Activated naive CD8-positive, alpha-beta T cell treated with anti-CD3 and anti-CD28 coated beads, Interleukin-2, amount 50 U/mL, for 24 hours (primary cell): ENCODE measurements at places on chromosomes 7 and 10.

DNA sequence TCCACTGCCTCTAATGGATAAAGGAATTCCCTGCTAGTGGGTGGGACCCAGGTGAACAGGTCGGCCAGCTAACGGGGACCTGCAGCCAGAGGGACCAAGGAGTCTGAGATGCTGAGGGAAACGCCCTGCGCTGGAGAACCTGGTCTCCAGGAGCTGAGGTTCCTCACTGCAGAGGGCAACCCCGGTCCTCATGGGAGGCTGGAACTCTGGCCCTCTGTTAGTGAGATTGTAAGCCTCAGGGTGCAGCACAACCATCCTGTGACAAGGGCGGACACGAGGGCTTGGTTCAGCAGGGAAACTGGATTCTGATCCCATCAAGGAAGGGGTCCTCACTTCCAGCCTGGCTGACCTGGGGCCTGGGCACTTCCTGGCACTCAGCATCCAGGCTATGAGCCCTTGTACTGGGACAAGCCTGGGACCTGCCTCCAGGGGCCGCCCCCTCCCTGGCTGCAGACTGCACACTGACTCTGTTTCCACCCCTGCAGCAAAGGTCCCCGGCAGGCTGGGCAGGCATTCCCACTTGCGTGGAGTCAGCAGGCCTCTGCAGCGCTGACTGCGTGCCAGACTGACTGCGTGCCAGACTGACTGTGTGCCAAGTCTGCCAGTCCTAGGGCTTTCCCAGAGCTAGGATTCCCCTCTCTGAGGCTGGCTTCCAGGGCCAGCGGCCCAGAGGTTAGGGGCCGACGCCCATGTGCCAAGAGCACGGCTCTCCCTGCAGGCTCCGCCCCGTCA lies 143.2 kb downstream of the MAPK8 start:
- no peak for DNase-seq

GRCh38 chr7:123849855-123850254 lies 4.9 kb downstream of the HYAL4 start:
- no peak for DNase-seq

DNA sequence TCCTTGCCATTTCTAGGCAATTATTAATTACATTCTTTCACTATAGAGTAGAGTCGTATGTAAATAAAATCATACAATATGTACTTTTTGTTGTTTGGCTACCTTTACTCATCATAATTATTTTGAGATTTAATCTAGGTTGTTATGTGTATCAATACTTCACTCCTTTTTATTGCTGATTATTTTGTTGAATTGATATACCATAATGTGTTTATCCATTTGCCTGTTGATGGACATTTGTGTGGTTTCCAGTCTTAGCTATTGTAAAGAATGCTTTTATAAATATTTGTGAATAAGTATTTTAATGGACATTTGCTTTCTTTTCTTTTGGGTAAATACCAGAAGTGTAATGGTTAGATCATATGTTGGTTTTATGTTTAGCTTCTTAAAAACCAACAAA lies 174.0 kb downstream of the RAMP3 start:
- no peak for DNase-seq

DNA sequence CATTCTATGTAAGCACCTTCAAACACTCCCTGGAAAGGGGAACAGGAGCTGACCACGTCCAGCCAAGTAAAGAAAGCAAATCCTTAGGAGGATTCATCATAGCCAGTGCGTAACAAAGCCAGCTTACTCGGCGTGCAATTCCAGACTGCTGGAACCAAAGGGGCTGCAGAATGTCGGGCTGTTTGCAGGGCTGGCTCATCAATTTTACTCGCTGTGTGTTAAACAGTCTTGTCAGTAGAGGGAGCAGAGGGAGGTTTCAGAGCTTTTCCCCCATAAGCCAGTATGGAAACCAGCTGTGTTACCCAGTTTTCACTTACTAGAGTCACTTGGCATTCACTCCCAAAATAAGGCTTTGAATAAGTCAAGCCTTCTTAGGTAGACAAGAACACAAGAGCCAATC lies 127.1 kb downstream of the KMT2E start:
- DNase-seq, result no peak

DNA sequence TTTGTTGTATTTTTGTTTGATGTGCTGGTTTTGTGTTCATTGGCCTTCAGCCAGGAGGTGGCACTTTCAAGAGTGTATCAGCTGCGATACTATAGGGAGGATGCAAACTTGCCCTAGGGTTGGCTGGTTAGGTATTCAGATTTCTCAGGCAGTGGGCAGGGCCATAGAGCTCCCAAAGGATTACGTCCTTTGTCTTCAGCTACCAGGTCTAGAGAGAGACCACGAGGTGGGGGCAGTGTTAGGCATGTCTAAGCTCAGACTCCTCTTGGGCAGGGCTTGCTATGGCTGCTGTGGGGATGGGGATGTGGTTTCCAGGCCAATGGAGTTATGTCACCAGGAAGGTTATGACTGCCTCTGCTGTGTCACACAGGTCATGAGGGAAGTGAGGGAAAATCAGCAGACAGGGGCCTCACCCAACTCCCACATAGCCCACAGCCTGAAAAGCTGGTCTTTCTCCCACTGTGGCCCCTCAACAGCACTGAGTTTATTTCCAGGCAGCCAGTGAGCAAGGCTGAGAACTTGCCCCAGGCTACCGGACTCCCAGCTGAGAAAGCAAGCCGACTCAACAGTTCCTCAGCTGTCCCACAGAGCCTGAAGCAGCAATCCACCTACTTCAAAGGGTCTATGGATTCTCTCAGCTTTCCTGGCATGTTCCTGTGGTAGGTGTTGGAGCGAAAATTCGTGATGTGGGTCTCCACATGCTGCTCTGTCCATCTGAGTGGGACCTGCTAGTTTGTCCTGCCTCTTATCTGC lies 227.4 kb upstream of the COBL start:
- no peak for DNase-seq

DNA sequence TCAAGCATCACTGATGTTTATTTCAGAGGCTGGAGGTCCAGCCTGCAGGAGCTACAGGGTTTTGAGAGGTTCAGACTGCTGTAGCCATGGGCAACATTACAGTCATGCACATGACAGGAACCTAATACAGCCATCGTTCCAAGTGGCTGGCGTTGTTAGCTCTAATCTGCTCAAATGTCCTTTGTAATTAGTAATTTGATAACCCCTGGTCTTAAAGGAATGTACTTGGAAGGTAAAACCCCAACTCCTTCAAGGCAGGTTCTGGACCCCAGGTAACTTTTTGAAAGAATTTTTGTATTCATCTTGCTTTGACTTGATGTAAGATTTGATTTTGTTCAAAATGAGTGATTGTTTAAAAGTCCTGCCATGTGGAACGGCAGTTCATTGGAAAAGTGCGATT lies 34.7 kb upstream of the FOXI2 start:
- DNase-seq, result no peak

DNA sequence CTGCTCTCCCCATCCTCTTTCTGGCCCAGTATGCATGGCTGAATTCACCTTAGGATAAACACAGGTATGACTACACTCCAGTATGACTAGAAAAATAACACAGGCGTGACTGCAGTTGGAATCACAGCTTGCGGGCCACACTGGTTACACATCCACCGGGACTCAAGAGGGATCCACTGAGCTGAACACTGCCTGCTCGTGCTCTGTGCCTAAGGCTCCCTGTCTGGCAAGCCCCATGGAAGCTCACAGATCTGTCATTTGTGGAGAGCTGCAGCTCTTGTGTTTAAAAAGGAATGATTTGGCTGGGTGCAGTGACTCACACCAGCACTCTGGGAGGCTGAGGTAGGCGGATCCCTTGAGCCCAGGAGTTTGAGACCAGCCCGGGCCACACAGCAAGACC lies 26.8 kb downstream of the VOPP1 start:
- no peak for DNase-seq

- DNase-seq, result peak; percentile 69
These were observed 1.5 kb downstream of the IL15RA start for GRCh38 chr10:5975641-5976473.

DNA sequence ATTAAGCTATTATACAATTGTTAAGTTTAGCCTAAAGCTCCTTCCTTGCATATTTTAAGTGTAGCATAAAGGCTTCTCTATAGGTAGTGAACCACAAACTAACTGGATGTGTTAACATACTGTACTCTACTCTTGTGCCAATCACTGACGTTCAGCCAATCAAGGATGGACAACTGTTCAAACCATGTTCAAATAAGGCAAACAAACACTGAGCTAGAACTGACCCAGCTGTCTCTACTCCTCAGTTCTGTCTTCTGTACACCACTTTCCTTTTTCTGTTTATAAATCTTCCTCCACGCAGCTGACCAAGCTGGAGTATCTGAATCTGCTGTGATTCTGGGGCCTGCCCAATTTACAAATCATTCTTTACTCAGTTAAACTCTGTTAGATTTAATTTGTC lies 188.7 kb upstream of the MBL2 start:
- no peak for DNase-seq

DNA sequence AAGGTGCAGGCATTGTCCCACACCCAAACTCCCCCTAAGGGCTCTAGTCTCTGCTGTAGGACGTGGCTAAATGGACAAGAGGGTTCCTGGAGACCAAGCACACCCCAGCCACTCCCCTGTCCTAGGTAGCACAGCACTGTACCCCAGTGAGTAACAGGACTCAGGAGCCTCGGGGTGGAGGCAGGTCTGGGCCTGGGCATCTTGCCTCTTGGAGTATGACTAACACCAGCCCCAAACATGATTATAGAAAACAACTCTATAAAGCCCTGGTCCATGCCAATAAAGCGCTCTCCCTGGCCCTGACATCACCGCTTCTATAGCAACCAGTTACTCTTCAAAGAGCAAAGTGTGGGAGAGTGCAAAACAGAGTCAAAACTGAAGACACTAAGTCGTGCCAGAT lies 195.0 kb downstream of the CALN1 start:
- DNase-seq, result no peak

DNA sequence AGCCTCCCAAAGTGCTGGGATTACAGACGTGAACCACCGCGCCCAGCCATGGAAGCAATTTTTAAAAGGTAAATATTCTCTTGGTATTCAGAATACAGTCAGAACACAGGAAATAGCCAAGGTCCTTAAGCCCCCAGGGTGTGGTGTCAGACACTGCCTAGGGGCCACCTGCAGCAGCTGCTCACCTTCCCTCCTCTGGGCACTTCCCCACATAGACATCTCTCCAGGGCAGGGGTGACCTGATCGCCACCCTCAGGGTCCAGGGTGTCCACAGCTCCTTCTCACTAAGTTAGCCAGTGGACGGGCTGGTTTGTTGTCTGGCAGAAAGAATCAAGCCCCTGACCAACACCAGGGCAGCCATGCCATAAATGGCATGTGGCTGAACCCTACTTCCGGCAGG lies 15.9 kb downstream of the URGCP start:
- DNase-seq, result no peak

DNA sequence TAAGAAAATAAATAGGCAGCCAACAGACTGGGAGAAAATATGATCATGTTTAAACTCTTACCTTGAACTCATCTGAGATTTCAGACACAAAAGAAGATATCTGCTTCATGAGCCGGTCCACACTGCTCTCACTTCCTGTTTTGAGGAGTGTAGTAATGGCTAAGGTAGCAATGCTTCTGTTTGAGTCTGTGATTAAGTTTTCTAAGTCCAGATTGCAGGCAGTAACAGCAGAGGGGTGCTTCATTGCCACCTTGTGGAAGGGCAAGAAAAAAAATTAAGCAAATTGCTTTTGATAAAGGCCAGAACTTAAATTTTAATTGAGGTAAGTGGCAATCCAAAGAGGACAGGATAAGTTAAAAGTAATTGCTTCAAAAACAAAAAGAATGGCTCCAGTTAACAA lies 69.1 kb downstream of the MEST start:
- no peak for DNase-seq

GRCh38 chr7:158759245-158759614 lies 54.6 kb upstream of the NCAPG2 start:
- no peak for DNase-seq

DNA sequence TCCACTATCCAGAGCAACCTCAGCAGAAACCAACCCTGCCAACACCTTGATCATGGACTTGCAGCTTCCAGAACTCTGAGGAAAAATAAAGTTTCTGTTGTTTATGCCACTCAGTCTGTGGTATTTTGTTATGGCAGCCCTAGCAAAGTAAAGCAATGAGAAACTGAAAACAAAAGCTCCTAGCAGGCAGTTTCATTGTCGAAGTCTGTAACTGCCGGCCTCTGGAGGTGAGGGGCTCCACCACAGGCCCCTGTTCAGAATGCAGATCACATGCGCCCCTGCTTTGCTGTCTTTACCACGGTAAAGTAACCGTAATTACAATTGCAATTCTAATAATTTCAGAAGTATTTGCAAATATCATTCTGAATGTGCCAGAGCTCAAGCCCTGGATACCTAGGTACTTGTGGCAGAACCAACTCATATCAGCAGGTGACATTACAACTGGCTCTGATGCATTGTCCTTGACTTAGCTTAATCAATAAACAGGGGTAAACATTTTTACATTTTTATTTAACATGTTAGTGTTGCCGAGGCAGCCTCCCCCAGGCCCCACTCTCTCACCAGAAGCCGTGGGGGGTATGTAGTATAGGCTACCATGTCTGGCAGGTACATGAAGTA lies 193.2 kb downstream of the ELMO1 start:
- no peak for DNase-seq

DNA sequence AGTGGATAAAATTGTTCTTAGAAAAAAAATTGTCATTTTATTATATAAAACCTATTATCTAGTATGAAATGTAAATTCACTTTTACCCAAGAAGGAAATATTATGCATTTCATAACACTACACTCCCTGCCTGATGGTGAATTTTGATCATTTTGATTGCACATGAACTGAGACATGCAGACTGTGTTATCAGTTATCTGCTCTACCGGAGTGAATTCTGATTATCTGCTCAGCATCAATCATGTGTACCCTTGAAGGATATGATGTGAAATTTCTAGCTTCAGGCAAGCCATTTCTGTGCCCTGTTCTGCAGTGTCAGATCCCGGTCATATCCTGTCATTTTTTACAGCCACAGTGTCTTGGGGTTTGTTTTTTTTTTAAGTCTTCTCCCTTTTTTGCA lies 85.0 kb upstream of the FGL2 start:
- no peak for DNase-seq

DNA sequence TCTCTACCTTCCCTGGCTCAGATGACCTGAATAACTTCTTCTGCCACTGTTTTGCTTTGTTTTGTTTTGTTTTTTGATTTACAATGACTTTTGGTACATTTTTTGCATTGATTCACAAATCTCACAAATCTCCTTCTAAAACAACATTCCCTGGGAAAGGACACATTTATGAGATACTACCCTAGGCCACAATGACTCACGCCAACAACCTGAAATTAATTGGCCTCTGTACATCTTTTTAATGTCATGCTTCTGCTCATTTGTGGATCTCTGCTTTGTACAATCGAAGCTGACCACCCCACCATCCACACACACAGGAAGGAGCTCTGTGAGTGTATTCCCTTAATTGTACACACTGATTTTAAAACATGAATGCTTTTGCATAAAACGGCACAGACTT lies 156.7 kb upstream of the PFKP start:
- no peak for DNase-seq

GRCh38 chr10:80465451-80465835 lies 11.3 kb downstream of the TSPAN14 start:
- no peak for DNase-seq

- no peak for DNase-seq
These were observed 24.3 kb upstream of the TIAL1 start for GRCh38 chr10:119621078-119621384.

- no peak for DNase-seq
These were observed 309.2 kb downstream of the FGFR2 start for GRCh38 chr10:121288864-121289661.
